ENCODE measurements at places on chromosomes 2 and 18.

GRCh38 chr2:65355186-65355831, 77.1 kb downstream of the SPRED2 start:
- DNase-seq: no peak

- no peak for DNase-seq
Observed at GRCh38 chr2:172103471-172104272, 972 bp upstream of the DLX2 start.

- no peak for DNase-seq
Observed at GRCh38 chr2:200525066-200525465, 941 bp upstream of the SGO2 start.

- no peak for DNase-seq
Observed at GRCh38 chr2:68060652-68061051, 2.2 kb downstream of the C1D start.

GRCh38 chr2:61535449-61535848, 2.7 kb downstream of the XPO1 start:
- DNase-seq: no peak

DNA sequence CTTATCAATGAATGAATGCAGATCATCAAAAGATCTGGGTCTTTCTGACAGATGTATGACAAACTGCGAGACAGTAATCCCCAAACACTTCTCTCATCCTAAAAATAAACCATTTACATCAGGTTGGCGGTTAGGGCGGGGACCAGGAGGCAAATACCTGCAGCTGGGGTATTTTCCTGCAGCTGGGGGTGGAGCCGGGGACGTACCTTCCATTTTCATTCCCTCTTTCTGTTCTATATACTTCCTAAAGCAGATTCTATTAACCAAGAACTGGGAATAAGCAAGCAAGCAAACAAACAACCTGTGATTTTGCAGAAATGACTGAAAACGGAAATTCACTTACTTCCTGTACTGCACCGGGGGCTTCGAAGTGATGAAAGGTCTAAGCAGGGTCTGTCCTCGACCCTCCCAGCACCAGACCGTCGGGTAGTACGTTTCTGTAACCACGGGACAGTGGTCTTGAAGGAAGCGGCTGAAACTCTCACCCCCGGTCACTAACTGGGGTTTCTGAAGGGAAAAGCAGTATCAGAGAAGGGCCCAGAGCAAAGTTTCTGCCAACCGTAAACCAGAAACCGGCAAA, 1.2 kb downstream of the ABHD3 start:
- DNase-seq: no peak

- DNase-seq: peak; percentile 45
Observed at GRCh38 chr2:102082571-102083392, 59.8 kb upstream of the IL1R1 start.

GRCh38 chr2:215498431-215498830, 62.6 kb upstream of the FN1 start:
- no peak for DNase-seq

GRCh38 chr18:41721103-41721790, 233.8 kb upstream of the PIK3C3 start:
- no peak for DNase-seq

DNA sequence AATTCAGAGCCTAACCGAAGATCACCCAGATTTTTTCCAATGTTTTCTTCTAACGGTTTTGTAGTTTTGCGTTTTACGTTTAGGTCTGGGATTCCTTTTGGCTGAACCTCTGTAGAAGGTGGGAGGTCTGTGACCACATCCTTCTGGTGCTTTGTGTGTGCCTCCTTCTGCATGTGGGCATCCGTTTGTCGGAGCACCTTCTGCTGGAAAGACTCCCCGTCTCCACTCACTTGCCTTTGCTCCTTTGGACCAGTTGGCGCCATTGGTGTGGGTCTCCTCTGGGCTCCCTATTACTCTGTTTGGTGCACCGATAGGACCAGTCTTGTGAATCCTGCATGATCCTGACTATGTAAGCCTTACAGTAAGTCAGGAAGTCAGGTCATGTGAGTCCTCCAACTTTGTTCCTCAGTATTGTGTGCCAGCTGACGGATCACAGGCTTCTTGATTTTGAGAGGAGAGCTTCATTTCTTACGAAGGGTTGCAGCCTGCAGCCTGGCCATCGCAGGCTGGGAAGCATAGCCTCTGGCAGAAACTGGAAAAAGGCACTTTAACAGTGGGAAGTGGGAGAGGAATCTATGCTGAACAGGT, 13.6 kb downstream of the AQP12A start:
- no peak for DNase-seq

Data from HS-5 (cell line).